ENCODE measurements at places on chromosomes 11 and 22.

GRCh38 chr11:36191941-36192340, 97.3 kb downstream of the COMMD9 start:
- no peak for DNase-seq

GRCh38 chr22:49899530-49899929, 18.7 kb downstream of the ALG12 start:
- no peak for DNase-seq

DNA sequence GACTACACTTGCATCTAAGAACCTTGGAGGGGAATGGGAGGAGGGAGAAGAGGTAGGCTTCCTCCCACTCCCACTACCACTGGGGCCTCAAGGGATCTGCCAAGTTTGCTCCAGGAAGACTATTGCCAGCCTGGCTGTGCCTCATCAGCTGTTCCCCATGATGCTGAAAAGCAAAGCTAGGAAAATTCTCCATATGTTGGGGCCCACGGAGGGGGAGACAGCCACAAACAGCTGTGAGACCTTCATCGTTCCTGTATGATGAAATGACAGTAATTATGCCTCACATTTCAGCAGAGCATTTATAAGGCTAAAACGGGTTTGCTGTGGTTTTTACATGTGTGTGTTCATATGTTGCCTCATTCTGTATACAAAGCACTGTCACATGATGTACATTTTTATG, 6.7 kb downstream of the DSCAML1 start:
- no peak for DNase-seq

- no peak for DNase-seq
Observed at GRCh38 chr11:15711311-15711710, 596.6 kb downstream of the INSC start.

DNA sequence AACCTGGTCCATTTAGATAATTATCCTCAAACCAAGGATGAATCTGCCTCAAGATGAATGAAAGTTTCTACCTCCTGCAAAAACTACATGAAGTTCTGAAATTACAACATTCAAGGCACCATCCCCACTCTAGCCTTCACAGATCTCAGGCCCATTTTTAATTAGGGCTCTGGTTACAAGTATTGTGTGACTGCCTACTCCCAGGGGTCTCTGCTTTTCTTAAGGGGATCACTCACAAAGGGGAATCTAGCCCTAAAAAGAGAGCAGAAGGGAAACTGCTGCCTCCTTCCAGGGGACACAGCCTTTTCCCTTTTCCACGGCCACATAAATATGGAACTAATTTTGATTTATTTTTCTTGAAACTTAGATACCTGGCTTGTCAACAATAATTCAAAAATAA, 17.4 kb upstream of the TMEM135 start:
- DNase-seq, result no peak

DNA sequence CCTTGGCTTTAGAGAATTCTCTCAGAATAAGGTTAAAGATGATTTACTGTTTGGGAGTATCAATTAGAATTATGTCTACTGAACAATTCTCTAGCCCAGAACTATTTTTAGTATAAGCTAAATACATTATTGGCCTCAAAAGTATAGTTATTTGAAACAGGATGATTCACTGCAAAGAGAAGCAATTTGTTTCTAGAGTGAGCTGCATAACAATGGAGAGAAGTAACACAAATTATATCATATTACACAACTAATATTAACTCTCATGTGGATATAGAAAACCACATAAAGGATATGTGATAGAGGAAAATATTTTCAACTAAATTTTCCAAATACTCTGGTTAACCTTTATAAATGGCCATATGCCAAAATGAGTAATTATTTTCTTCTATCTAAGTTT, 24.9 kb downstream of the PGM2L1 start:
- no peak for DNase-seq

DNA sequence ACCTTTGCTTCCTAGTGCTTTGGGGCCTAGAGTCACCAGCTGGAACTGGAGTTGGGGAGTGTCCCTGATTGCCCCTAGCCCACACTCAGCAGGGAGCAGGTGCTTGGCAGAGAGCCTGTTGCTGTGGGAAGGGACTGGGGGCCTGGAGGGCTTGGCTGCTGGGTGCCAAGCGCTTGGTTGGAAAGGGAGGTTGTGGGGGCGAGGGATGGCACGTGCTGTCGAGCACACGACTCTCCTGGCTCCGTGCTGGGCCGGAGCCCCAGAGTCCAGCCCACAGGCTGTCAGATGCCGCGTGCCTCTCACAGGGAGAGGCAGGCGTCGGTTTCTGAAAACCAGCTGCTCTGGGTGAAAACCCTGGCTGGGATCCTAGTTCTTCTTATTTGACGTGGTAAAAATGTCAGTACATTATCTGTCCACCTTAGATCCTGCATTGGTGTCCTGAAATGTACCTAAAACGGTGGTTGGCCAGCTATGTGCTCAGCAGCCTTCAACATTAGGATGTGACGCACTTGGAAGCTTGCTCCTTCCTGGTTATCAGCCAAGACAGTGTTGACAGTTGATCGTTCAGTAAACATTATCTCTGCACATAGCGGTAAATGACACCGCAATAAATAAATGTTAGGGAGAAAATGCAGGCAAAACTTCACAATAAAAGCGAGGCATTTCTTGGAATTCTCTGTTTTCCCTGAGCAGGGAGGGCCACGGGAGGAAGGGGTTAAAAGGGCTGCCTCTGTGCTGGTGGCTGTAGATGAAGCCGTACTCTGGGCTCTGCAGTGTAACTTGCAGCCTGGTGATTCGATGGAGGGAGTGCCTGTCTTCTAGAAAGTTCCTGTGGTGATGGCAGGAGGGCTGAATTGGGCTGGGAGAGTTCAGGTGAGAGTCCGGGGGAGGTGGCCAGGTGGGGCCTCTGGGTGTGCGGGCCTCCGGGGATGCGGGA, 29.2 kb downstream of the GRAMD4 start:
- DNase-seq, result no peak

DNA sequence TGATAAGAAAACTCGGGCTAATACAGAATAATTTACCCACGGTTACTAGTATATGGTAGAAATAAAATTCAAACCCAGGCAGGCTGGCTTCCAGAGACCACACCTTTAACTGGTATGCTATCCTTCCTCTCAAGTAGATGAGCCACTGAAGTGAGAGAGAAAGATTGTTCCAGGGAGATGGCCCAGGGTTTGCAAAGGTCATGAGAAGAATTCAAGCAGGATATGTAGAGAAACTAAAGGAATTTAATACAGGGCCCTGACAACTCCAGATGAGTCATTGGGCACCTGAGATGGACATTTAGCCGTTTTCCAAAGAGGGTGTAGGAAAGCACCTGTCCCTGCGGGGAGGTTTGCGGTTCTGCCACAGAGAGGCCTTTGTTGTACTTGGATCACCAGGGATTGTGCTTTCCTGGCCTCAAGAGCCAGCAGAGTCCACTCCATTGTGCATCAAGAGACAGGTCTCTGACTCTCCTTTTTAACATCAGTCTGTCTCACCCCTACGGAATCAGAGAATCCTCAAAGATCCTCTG, 152.7 kb upstream of the BLID start:
- DNase-seq, result no peak

DNA sequence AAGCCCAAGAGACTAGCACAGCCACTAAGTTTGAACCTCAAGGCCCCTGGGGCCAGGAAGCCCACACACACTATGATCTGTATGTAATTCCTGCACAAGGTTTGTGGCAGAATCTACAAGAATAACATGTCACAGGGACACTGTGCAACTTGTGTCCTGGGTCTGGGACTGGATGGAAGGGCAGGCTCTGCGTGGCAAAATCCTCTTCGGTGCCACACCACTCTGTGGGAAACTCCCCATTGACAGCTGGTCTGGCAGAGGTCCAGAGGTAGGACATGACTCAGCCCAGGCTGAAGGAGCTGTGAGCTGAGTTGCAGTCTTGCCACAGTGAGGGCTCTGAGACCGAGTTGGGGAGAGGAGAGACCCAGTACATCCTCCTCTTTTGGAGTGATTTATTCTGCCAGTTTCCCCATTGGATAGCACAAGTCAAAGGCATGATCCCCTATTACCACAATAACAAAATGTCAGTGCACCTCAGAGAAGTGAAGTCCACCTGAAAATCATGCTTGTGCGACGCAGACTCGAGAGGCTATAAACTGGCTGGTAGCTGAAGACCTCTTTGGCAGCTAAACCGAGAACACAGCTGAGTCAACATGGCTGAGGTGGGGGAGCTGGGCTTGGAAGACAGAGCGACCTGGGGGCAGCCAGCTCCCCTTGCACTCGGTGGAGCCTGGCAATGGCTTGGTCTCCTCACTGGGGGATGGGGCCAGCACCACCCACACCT, 23.3 kb upstream of the SERPIND1 start:
- DNase-seq, result peak; percentile 14

GRCh38 chr11:114782650-114783310, 104.5 kb downstream of the NXPE2 start:
- no peak for DNase-seq

DNA sequence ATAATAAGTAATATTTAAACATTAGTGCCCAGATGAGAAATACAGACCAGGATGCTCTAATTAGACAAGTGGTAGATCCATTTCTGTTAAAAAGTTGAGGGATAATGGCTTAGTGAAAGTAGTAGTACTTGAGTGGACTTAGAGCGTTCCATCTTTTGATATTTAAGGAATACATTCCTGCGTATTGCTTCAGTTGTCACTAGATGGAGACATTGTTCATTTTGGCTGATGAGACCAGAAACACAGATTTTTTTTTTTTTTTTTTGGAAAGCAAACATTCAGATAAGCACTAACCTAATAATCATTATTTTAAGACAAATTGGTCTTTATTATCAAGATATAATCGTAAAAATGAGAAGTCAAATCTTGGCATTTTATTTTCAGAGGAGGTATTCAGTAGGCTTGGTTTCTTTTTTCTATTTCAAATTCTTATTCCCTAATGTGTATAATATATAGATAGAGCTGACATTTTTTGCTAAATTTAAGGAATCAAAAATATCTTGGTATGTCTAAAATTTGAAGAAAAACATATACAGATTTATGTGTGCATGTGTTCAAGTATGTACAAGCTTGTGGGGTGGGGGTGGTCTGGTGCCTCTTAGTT, 92.9 kb downstream of the DYNC2H1 start:
- no peak for DNase-seq

DNA sequence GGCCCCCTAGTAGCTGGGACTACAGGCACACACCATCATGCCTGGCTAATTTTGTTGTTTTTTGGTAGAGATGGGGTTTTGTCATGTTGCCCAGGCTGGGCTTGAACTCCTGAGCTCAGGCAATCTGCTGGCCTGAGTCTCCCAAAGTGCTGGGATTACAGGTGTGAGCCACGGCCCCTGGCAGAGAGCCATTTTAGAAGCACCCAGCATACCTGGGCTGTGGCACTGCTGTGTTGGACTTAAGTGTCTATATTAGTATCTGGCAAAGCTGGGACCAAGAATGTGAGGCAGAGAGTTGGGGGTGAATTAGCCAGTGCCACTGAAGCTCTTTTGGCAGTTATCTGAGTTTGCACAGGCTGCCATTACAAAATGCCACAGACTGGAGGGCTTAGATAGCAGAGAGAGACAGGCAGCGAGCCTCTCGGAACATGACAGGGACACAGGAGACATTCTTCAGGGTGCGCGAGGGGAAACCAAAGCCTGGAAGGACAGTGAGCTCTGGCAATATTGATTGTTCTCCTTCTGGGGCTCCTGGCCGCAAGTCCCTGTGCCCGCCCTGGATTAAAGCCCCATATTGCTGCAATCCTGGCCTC, 87.7 kb upstream of the ALX4 start:
- DNase-seq, result no peak

GRCh38 chr22:43542681-43543521, 131.1 kb downstream of the MPPED1 start:
- no peak for DNase-seq
